ENCODE measurements at places on chromosomes 5 and 9. TPM values are rescaled to one million over a fixed set of nuclear protein-coding genes. Genes with fewer than 3 reads are reported as not detected.
A peak's percentile ranks its signal among the peaks of the same experiment; 100 is the strongest.

DNA sequence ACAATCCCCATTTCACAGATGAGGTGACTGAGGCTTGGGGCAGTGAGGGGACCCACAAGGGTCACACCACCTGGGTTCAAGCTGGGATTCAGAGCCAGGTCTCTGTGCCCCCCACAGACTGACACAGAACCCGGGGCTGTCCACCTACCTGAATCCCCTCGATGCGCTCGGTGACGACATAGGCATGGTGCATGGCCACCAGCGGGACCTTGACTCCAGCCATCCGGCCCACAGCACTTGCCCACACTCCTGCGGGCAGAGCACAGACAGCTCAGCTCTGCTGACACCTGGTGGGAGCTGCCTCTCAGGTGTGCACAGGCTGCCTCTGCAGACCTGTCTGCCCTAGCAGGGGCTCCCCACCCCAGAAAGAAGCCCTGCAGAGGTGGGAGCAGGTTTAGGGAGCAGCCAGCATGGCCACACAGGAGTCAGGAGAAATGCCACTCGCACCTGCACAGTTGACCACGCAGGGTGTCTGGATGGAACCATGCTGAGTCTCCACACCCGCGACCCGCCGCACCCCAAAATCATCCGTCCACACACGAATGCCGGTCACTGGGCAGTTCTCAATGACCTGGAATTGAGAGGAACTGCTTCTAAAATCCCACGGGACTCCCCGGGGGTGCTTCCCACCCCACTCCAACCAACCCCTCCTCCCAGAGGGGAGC, 8.4 kb downstream of the SARDH start:
- peaks cover 4% of the 10 kb centered on the region for H3K27me3 ChIP-seq
- H3K4me1 ChIP-seq = peaks cover 6% of the 10 kb centered on the region
- no peak overlapping the region for H3K4me3 ChIP-seq
- no peak for DNase-seq

DNA sequence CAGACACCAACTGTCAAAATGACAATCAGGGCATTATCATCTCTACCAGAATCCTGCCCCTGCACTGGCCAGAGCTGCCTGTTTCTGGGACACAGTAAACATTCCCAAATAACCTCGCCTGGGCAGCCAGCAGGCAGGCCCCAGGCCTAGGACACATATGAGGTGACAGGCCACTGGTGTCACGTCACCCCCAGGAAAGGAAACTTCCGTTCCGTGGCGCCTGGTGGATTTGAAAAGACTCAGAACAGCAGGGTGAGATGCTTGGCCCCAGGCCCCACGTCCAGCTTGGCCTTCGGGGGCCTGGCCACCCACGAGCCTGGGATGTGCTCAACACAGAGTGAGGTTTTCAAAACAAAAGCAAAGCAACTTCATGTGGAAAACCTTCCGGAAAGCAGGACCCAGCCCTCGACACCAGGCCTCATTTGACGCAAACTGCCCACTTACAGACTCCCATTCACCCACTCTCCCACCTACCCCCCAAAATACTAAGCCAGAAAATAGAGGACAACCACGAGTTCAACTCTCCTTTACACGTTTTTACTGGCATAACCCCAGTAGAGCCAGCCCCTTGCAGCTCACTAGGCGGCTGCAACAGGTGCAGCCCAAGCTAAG, 1.2 kb downstream of the SEMA4D start:
- H3K4me1 ChIP-seq = peaks cover 32% of the 10 kb centered on the region
- no peaks in the 10 kb centered on the region for H3K27me3 ChIP-seq
- peak overlapping the region; percentile 42 for H3K27ac ChIP-seq
- H3K36me3 ChIP-seq = no peaks in the 10 kb centered on the region

DNA sequence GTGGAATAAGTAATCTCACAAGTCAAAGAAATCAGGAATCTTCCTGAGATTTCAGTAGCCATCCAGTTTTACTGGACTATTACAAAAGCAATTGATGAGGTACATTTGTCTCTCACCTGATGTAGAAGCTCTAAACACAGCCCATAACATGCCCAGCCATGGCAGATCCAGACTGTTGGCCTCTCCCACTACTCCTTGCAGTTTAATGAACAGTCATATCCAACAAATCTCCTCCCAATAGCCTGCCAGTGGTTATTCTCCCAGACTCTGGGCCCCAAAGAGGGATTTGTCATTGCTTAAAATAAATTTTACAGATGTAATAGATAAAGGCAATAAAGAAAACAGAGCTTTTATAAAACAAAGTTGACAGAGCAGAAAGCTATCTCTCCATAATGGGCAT, 80.8 kb downstream of the ZNF608 start:
- H3K4me3 ChIP-seq = no peak overlapping the region
- H3K27ac ChIP-seq = no peak overlapping the region
- DNase-seq = no peak
- no peaks in the 10 kb centered on the region for H3K36me3 ChIP-seq
- H3K4me1 ChIP-seq = peaks cover 21% of the 10 kb centered on the region

Gene PURA
- 12.5 TPM for total RNA-seq

DNA sequence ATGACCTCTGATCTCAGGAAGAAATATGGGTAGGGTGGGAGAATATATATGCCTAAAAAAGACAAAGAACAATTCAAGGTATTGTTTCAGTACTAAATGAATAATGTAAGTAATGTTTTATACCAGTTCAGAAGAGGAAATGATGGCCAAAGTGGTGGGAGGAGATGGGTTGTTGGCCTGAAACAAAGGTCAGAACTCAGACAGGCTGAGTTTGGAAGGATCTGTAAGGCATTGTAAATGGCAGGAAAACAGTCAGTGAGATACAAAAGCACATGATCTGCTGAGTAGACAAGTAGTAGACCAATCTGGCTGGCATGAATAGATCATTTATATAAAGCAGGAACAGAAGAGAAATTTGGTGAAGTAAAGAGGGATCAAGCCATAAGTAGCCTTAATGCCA, 175.8 kb upstream of the PLCXD3 start:
- DNase-seq = no peak
- H3K27me3 ChIP-seq = no peaks in the 10 kb centered on the region
- no peaks in the 10 kb centered on the region for H3K4me1 ChIP-seq
- no peak overlapping the region for H3K4me3 ChIP-seq

DNA sequence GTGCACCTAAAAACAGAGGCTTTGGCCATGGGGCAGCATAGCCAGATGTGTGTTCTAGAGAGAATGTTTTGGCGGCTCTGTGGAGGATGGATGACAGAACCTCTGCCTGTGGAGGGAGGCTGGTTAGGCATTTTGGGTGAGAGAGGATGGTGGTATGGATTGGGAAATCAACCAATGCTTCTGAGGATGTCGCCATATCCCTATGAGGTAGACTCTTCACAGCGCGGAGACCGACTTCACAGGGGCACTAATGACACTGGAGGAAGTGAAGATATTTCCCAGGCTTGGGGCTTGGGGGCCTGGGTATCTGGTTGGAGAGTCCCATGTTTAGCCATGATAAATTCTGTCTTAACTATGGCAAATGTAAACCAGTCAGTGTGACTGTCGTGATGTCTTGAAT, 140.6 kb upstream of the KLF4 start:
- no peak overlapping the region for H3K4me3 ChIP-seq
- H3K36me3 ChIP-seq = no peaks in the 10 kb centered on the region
- H3K27me3 ChIP-seq = no peaks in the 10 kb centered on the region
- H3K4me1 ChIP-seq = peaks cover 33% of the 10 kb centered on the region
- no peak overlapping the region for H3K27ac ChIP-seq

- DNase-seq = peak; percentile 98
- H3K4me3 ChIP-seq = no peak overlapping the region
- peaks cover 3% of the 10 kb centered on the region for H3K4me1 ChIP-seq
- peaks cover 2% of the 10 kb centered on the region for H3K27me3 ChIP-seq
Measured at GRCh38 chr5:122673343-122673742, 101.5 kb upstream of the SNX2 start.

DNA sequence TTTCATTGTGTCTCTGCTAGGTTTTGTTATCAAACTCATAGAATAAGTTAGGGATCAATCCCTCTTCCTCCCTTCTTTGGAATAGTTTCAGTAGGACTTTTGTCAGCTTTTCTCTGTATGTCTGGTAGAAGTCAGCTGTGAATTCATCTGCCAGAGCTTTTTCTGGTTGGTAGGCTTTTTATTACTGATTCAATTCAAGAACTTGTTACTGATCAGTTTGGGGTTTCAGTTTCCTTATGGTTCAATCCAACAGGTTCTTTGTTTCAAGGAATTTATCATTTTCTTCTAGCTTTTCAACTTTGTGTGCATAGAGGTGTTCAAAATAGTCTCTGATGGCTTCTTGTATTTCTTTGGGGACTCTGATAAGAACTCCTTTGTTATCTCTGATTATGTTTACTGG, 221.7 kb downstream of the FGF10 start:
- H3K4me1 ChIP-seq = no peaks in the 10 kb centered on the region
- no peak for DNase-seq
- H3K27me3 ChIP-seq = no peaks in the 10 kb centered on the region
- H3K4me3 ChIP-seq = no peak overlapping the region
